ENCODE measurements at places on chromosomes 11 and 22.
A peak's percentile ranks its signal among the peaks of the same experiment; 100 is the strongest.

DNA sequence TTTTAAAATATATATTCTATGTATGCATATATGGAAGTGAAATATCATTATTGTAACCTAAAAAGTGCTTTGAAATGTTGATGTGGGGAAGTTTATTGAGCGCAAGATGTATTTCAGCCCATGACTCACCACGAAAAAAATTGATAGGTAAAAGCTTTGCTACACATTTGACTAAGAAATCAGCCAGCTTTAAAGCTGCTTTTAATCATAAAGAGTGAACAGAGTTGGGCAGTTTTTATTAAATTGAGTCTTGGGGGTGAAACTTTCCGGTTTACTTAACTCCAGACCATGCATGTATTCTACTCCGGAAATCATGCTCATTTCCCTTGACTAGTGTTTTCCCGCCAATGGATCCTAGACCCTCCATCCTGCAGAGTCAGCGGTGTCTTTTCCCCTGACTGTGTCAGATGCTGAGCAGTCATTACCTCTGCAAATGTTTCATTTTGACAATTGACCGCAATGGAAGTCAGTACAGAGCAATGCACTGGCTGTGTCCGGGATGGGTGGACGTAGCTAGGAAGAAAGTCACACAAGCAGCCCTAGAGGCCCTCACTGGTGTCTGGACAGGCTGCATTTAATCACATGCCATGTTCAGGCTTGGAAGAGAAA lies 47.2 kb upstream of the MPEG1 start:
- no peak for DNase-seq

GRCh38 chr11:114278342-114279065 lies 17.7 kb upstream of the NNMT start:
- no peak for DNase-seq

- no peak for DNase-seq
Observed at GRCh38 chr22:47207387-47207786, 444.9 kb downstream of the TBC1D22A start.

DNA sequence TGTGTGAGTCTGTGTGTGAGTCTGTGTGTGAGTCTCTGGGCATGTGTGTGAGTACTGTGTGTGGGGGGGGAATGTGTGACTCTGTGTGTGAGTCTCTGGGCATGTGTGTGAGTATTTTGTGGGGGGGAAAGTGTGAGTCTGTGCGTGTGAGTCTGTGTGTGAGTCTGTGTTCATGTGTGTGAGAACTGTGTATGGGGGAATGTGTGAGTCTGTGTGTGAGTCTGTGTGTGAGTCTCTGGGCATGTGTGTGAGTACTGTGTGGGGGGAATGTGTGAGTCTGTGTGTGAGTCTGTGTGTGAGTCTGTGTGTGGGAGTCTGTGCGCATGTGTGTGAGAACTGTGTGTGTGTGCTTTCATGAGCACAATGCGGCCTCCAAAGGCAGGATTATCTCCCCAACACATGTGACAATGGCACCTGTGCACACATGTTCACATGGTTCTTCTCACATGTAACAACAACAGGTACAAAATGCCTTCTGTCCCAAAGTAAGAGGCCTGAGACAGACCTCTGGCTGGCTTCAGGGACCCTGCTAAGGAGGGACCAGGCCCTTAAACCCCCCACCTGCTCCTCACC lies 1.6 kb downstream of the CD5 start:
- DNase-seq = no peak

DNA sequence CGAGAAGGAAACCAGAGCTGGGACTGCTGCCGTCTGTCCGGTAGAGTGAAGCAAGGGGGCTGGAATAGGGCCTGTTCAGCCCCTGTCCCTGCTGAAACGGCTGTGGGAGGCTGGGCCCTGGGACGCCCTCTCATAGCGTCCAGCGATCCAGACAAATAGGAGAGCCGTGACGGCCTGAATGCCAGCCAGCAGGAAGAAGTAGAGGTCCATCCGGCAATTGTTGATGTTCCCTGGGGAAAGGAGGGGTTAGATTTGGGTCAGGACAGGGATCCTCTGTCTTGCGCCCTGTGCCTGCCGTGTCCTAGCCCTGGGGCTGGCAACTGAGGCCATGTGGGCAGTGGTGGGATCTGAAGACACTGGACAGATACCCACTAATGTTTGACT lies 12.9 kb downstream of the TMEM132A start:
- DNase-seq = no peak

- DNase-seq = no peak
Observed at GRCh38 chr11:61555051-61555969, 25.6 kb downstream of the SYT7 start.

- DNase-seq = no peak
Observed at GRCh38 chr11:116300232-116300631, 472.6 kb downstream of the BUD13 start.

DNA sequence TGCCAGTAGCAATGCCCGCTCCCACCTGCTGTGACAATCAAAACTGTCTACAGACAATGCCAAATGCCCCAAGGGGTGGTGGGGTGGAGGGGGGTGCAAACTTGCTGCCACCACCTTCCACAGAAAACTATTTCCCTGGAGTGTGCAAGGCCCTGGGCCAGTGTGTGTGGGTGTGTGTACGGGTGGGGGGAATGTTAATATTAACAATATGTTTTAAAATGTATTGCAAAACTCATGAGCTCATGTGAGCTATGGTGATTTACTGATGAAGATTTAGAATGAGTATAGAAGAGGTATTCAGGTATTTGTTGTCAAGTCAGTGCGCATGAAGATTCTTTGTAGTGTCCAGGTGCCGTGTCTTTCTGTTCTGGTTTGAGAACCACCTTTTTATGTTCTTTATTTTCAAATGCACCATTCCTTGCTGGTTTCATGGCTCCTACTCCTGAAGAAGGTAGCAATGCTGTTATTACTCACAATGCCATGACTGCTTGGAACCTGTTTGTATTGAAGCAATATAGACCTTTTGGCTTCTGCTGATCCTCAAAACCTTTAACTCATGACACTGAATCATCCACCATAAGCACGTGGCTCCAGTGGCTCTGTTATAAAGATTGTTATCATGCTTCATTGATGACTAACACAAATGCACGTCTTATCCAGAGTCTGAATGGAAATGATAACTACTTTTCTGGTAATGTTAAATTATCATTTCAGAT lies 29.9 kb upstream of the AQP11 start:
- no peak for DNase-seq

- peak; percentile 48 for DNase-seq
Observed at GRCh38 chr11:35313066-35313759, 106.1 kb downstream of the SLC1A2 start.

GRCh38 chr11:17528906-17529843 lies 15.0 kb downstream of the USH1C start:
- no peak for DNase-seq

GRCh38 chr11:112526699-112527416 lies 266.2 kb upstream of the PLET1 start:
- DNase-seq = no peak

DNA sequence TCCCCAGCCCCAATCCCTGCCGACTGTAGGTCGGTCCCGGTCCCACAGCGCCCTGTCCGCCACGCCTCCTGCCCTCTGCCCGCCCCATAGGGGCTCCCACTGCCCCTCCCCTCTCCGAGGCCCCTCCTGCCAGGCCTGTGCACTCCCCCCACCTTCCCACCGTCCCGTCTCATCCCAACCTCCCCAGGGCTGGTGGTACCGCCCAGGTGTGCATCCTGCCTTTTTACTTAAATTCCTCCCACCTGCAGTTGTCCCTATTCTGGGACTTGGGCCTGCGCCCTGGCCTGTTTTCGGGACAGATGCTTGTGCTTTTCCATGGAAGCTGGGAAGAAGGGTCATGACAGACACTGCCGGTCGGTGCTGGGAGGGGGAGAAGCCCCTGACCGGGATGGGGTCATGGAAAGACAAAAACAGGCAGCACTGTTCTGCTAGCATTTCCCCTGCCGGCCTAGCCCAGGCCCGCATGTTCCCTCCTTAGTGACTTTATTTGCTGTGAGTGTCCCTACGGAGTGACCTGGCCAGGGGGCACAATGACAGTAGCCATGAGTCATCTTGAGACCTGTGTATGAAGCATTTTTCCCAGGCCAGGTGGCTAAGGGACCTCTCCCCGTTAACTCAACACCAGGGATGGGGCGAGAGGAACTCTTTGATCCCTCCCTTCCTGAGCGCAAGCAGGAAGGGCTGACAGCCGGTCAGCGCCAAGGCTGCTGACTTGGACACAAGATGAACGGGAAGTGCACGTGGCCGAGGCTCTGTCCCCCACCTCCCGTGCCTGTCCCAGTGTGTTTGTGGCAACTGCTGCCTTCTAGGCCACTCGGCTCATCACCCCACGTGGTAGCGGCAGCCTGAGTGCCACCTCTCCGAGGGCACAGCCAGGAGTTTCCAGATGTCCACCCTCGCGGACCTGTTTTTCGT lies 7.1 kb downstream of the TBX1 start:
- no peak for DNase-seq

DNA sequence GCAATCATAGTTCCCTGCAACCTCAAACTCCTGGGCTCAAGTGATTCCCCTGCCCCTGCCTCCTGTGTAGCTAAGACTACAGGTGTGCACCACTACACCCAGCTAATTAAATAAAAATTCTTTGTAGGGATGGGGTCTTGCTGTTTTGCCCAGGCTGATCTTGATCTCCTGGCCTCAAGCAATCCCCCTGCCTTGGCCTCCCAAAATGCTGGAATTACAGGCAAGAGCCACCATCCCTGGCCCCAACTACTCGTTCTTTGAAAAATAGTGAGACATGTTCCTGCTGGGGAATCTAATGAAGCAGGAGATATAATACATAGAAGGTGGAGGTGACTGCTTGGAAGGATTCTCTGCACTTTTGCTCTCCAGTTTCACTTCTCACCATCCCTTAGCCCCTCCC lies 40.1 kb upstream of the RFPL3 start:
- DNase-seq = no peak

- DNase-seq = no peak
Observed at GRCh38 chr11:45304111-45304991, 18.2 kb upstream of the SYT13 start.

GRCh38 chr11:59183771-59184170 lies 11.8 kb downstream of the DTX4 start:
- no peak for DNase-seq

- DNase-seq = no peak
Observed at GRCh38 chr11:24312464-24313238, 184.2 kb upstream of the LUZP2 start.

GRCh38 chr11:11786771-11787170 lies 55.0 kb upstream of the USP47 start:
- DNase-seq = no peak

- DNase-seq = no peak
Observed at GRCh38 chr11:40125054-40125453, 1334.4 kb downstream of the LRRC4C start.

GRCh38 chr11:67640021-67640757 lies 626 bp upstream of the TBX10 start:
- DNase-seq = peak; percentile 46

- no peak for DNase-seq
Observed at GRCh38 chr22:44658311-44658953, 43.6 kb upstream of the PRR5 start.

GRCh38 chr11:33984682-33985389 lies 66.7 kb upstream of the CAPRIN1 start:
- DNase-seq = no peak

DNA sequence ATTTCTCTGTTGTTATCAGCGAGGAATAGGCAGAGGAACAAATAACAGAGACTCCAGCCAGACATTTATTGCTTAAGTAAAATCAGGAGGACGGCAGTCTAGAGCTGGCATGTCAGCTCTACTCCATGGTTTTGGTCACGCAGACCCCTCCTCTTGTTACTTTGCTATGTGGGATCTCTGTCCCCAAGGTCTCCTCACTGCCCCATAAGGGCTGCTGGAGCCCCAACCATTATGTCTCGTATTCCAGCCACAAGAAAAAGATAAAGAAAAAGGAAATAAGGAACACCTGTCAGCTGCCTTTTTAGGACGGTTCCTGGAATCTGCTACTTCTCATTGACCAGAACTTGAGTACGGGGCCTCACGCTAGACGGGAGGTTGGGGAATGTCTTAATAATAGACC lies 70.4 kb downstream of the ELFN2 start:
- DNase-seq = no peak

DNA sequence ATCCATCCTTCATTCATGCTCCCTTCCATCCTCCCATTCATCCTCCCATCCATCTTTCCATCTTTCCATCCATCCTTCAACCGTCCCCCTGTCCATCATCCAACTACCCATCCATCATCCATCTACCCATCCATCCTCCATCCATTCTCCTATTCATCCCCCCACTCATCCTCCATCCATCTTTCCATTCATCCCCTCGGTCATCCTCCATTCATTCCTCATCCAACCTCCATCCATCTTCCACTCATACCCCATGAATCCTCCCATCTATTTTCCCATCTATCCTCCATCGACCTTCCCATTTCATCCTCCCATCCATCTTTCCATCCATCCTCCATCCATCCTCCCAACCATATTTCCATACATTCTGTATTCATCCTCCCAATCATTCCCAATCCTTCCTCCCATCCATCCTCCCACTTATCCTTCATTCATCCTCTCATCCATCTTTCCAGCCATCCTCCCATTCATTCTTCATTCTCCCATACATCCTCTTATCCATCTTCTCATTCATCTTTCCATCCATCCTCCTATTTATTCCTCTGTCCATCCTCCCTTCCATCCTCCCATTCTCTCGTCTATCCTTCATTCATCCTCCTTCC lies 29.9 kb downstream of the IGLL1 start:
- DNase-seq = no peak

DNA sequence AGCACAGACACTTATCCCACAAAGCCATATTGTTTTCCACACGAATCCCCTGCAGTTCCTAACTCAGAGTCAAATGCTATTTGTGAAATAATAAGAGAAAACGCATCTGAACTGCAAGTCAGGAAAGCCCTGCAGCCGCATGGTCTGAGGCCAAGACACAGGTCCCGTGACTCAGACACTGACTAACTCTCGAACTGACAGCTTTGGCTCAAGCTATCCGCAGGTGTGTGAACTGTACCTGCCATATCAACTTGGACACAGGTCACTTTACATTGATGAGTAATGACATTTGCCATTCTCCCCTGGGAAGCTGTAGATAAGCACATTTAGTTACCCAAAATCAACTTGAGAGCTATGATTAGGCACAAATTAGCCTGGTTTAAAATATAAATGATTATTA lies 34.9 kb upstream of the NFRKB start:
- no peak for DNase-seq

DNA sequence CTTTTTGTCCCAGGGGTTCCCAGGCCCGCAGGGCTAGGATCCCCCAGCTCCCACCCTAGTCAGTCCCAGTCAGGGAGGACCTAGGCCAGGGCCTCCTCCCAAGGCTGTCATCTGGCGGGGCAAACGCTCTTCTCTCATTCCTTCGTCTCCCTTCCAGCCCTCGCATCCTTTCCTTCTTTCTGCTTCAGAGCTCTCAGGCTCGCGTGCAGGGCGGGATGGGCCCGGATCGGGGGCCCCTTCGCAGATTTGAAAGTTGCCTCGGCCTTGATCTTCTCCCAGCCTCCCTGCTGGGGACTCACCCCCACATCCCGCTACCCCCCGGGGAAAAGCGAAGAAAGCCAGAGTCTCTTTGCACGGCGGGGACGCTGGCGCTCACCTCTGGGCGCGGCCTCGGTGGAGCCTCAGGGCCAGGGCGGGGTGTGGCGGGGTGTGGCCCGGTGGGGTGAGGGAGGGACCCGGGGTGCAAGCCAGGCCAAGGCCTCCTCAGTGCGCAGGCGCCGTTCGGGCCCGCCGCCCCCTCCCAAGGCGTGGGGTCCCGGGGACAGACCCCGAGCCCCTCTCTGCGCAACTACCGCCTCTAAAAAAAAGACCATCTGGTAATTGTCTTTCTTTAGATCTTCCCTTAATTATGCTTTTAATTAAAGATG lies 14.8 kb upstream of the PAX6 start:
- no peak for DNase-seq

Data from CD4-positive, alpha-beta T cell (primary cell).